Naive thymus-derived CD4-positive, alpha-beta T cell (primary cell): ENCODE measurements at places on chromosomes 2 and 18. TPM values are rescaled to one million over a fixed set of nuclear protein-coding genes. Genes with fewer than 3 reads are reported as not detected.

GRCh38 chr2:204129591-204130294 lies 193.2 kb downstream of the ICOS start:
- DNase-seq = no peak

GRCh38 chr2:219386532-219387280 lies 1.0 kb downstream of the DNPEP start:
- no peak for DNase-seq

DNA sequence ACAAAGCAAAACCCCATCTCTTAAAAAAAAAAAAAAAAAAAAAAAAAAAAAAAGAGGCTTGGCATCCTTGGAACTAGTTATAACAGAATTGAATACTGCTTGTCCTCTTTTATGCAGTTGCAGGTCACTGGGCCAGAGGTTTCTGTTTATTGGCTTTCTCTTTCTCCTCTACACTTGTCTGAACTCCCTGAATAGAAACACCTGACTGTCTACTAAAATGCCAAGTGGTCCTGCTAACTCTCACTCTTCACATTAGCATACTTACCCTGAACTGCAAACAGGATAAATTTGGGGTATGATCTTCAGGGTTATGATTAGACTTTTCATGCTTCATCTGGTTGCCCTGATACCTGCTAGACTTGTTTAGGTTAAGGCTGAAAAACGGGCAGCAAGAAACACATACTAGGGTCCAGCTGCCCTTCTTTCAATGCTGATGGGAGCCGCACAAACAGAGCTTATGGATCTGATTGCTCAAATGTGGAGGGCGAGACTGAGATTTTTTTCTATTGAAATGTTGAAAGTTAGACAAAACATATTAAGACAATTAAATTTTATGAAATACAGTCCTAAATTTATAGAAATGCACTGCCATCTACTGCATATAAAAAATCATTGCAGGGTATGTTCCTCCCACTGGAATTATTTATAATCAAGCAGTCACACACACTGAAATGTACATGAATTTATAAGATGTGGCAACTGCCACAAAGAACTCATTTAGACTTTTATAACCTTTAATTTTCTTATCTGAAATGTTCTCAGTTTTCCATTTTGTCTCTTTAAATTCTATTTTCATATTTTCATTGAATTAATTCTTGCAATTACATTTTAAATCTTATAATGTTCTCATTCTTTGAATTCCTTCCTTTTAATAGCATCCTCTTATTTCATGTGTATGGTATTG lies 40.8 kb downstream of the GTF3C3 start:
- DNase-seq = no peak

DNA sequence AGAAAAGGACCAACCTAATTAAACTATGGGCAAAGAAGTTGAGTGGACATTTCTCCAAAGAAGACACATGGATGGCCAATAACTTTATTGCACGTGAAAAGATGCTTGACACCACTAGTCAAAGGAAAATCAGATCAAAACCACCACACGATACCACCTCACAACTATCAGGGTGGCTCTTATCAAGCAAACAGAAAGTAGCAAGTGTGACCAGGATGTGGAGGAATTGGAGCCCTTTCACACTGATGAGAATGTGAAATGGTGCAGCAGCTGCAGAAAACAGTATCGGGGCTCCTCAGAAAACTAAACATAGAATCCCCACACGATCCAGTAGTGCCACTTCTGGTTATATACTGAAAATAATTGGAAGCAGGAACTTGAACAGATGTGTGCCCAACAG lies 72.2 kb upstream of the ALKAL2 start:
- DNase-seq = no peak

DNA sequence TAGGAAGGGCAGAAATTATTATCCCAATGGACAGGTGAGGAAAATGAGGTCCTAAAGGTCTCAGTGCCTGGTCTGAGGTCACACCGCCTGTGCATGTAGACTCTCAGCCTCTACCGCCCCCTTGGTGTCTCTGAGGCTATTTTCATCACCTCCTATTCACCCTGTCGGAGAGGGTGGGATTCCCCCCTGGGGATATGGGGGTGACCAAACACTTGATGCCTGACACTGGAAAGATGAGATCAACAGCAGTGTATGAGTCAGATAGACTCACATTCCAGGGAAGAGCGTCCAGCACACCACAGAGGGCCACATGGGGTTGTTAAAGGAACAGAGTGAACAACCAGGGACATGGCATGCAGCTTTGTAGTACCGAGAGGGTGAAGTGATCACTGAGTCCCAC lies 199.7 kb downstream of the SMAD2 start:
- no peak for DNase-seq

DNA sequence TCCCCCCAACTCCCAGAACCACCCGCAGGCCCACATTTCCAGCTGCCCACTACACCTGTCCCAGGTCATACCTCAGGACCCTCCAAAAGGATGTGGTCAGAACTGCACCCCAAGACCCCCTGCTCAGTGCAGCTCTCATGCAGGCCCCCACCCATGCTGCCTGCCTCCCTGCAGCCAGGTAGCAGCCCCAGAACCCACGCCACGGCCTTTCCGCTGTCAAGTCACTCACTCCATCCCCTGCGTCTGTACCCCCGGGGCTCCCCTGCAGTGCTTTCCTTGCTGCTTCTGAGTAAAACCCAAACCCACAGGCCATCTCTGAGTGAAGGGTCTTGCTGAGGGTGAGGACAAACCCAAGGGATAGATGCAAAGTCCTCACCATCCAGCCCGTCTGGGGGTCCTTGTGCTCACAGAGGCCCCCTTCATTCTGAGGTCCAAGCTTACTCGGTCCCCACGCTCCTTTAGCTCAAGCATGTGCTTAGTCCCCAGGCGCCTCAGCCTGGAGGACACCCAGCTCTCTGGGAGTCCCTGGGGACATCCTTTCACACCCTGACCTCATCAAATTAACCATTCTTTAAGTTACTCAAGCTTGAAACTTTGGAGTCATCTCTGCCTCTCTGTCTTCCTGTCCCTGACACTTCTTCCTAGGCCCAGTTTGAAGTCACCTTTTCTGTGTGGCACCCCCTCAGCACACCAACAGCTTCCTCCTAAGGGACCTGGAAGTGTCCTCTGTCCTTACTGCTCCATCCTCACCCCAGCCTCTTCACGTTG lies 130.1 kb downstream of the SMAD7 start:
- no peak for DNase-seq

GRCh38 chr18:77111449-77111848 lies 21.1 kb downstream of the MBP start:
- DNase-seq = no peak

GRCh38 chr18:36297417-36298125 lies at the start of gene FHOD3:
Gene FHOD3, plus strand, starts transcription at chr18:36297713. Its CDS starts 123 bp downstream, at chr18:36297836.
- no peak for DNase-seq

DNA sequence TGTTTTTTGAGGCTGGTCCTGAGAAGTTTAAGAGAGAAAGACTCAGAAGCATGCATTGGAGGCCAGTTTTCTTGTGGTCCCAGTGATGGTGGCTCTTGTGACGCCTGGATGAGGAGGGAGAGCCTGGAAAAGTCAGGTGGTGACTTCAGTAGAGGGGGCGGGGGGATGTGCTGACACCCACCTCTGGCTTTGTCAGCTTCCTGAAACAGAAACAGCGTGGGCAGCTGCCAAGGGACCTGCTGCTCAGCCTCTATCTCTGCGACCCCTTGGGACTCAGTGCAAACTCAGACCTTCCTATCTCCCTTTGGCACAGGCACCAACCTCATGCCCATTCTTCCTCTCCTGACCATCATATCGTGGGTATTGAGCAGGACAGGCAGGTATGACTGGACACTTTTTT lies 6.4 kb downstream of the TGFBRAP1 start:
- no peak for DNase-seq

GRCh38 chr2:96320728-96321622 lies 4.1 kb upstream of the ITPRIPL1 start:
- no peak for DNase-seq

GRCh38 chr2:142914507-142915313 lies 37.2 kb downstream of the KYNU start:
- DNase-seq = no peak

GRCh38 chr2:236968101-236968879 lies 117.4 kb upstream of the COPS8 start:
- DNase-seq = peak; percentile 81

DNA sequence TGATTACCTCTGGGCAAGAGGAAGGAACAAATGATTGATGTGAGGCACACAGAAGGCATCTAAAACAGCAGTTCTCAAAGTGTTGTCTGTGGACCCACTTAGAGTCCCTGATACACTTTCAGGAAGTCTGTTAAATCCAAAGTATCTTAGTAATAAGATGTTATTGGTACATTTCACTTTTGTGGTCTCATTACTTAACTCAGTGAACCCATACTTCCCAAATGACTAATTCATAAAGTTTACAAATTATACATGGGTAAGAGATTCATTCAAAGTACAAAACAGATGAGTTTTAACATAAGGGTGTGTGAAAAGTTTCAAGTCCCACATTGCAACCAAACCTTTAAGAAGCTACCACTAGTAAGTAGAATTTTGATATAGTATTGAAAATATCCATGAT lies 440.5 kb downstream of the NUP35 start:
- no peak for DNase-seq

DNA sequence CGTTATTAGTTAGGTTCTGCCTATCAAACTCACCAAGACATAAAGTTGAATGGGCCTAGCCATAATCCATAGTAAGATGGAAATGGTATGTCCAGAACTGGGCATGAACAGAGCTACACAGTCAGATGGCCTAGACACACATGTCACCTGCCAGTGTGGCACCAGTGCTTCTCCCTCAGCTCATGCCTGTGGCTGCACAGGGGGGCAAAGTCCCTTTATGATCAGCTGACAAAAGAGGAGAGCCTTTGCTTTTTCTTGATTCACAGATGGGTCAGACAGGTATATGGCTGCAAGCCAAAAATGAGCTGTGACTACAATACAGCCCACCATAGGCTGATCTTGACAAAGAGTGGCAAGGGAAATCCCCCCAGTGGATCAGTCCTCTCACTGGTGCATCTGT lies 28.3 kb upstream of the STARD7 start:
- DNase-seq = no peak

GRCh38 chr18:27447451-27447881 lies 262.4 kb upstream of the CHST9 start:
- DNase-seq = no peak

- peak; percentile 28 for DNase-seq
Observed at GRCh38 chr2:65264821-65265670, 37.4 kb downstream of the ACTR2 start.

- DNase-seq = no peak
Observed at GRCh38 chr2:56613254-56613653, 429.5 kb downstream of the CCDC85A start.

MSH6 gene
- 41.6 TPM for total RNA-seq

AGFG1 gene
- 52.8 TPM for total RNA-seq

CNDP1 gene
- 0.34 TPM for total RNA-seq

MXD1 gene
- 46.0 TPM for total RNA-seq

AQP12B gene
- total RNA-seq = not detected

MAB21L4 gene
- total RNA-seq = not detected

GPR155 gene
- 16.4 TPM for total RNA-seq

SCTR gene
- total RNA-seq = not detected
